SW 1271 (cell line): ENCODE measurements at places on chromosomes 6 and 20.

- no peak for DNase-seq
These were observed 59.5 kb downstream of the RAMACL start for GRCh38 chr6:166526937-166527336.

GRCh38 chr6:77834591-77834996 is 181.8 kb downstream of the MEI4 start:
- DNase-seq, result no peak

GRCh38 chr6:127222418-127222817 is 44.2 kb upstream of the RNF146 start:
- no peak for DNase-seq

DNA sequence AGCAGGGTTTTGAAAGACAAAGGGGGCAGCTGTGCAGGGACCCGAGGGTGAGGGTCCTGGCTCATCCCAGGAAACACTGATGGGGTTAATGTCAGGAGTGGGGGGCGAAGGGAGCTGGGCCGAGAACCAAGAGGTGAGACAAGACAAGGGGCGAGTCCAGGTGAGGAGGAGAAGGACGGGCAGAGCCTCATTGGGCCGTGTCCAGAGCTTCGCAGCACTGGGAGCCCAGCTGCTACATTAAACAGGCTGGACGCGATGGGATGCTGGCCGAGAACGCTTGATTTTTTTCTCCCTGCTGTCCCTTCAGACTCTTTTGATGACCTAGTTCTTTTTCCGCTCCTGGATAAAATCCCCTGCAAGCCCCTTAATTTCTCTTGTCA is 172.8 kb upstream of the SNX9 start:
- no peak for DNase-seq

DNA sequence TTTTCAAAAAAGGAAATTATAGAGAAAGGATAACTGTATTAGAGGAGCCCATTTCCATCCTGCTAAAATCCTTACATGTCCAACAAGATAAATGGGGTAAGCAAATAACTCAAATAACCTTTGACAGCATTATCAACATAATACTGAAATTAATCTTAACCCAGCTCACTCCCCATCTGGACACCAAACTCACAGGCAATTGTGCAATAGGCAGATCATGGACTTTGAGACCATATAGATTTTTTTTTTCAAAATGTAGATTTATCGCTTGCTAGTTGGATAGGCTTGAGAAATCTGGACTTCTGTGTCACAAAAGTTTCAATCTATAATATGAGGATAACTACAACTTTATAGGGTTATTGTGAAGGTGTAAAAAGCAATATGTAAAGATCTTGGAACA is 134.4 kb upstream of the ASCC3 start:
- DNase-seq, result no peak

GRCh38 chr6:156191895-156192294 is 585.3 kb upstream of the ARID1B start:
- no peak for DNase-seq

DNA sequence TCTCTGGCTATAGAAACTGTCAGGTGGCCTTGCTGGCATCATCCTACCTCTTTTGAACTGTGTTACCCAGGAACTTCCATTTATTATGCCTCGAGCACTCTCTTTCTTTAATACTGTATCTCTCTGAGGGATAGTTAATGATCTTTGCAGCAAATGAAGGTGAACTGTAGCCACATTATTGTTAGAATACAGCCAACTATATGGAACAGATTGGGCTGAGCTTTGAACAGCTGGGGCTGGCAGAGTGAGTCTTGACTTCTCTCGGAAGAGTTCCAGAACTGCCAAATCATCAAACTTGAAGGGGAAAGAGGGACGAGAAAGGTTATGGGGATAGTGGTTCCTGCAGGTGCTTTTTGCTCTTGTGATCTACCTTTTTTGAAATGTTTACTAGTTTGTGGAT is 237.7 kb downstream of the PRL start:
- DNase-seq, result no peak

DNA sequence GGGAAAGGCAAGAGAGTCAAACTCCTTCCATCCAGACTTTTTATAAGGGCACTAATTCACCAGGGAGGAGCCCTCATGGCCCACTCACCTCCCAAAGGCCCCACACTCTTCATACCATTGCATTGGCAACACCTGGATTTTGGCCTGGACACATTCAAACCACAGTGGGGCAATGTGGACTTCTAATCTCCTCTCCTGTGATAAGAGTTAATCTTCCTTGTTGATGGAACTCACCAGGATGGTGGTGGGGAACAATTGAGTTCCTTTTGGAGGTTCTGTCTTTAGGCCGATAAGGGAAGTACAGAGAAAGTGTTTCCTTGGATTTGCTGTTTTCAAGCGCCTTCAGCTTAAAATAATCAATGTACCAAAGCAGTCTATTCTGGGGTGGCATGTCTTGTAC is 268.7 kb downstream of the CD83 start:
- no peak for DNase-seq

DNA sequence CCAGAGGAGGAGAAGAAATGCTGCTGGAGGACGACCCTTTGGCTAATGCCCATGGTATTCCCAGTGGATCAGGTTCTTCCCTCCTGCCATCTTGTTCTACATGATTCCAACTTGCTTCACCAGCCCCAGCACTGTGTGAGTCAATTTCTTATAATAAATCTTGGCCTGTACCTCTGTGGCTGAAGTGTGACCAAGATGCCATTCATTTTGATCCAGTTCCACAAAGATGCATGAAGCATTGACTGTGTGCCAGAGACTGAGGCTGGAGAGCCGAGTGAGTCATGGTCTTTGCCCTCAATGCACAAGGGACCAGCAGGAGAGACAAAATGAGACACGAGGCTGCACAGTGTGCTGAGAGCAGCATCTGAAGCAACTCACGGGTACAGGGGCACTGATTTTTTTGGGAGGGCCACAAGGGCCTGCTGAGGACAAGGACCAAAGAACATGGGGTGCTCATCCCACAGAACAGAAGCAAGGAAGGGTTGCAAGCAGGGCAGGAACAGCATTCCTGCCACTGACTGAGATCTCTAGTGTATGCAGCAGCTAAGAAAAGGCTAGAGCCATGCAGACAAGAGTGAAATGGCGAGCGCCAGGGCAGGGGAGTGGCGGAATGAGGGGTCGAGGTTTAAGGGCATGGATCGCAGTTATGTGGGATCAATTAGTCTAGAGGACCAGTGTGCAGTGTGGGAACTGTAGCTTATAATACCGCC is 207.0 kb downstream of the THBS2 start:
- DNase-seq, result no peak

GRCh38 chr6:120826253-120826652 is 508.0 kb downstream of the TBC1D32 start:
- DNase-seq, result peak; percentile 1

DNA sequence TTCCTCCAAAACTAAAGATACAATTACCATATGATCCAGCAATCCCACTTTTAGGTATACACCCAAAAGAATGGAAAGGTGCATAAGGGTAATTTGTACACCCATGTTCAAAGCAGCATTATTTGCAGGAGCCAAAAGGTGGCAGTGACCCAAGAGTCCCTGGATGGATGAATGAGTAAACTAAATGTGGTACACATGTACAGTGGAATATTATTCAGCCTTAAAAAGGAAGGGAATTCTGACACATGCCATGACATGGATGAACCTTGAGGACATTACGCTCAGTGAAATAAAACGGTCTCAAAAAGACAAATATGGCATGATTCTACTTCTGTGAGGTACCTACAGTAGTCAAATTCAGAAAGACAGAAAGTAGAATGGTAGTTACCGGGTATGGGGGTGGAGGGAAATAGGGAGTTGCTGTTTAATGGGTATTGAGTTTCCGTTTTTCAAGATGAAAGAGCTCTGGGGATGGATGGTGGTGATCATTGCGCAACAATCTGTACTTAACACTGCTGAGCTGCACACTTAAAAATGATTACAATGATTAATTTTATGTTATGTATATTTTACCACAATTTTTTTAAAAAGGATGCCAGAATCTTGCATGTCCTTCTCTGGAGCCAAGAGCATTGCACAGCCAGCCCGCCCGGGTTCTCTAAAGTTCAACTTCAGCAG is 518.9 kb upstream of the JARID2 start:
- no peak for DNase-seq

DNA sequence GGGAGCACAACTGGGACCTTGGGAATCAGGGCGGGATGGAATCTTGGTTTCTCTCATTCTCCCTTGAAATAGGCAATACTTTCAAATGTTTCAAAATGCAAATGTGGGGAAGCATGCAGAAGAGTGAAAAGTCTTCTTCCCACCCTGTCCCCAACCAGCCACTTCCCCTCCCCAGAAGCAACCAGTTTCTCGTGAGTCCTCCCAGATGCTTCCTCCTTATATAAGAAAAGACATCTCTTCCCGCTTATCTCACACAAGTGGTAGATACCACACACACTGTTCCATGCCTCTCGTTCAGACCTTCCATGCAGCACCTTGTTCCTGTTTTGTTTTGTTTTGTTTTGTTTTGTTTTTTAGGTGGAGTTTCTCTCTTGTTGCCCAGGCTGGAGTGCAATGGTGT is 25.1 kb downstream of the HCK start:
- DNase-seq, result no peak

DNA sequence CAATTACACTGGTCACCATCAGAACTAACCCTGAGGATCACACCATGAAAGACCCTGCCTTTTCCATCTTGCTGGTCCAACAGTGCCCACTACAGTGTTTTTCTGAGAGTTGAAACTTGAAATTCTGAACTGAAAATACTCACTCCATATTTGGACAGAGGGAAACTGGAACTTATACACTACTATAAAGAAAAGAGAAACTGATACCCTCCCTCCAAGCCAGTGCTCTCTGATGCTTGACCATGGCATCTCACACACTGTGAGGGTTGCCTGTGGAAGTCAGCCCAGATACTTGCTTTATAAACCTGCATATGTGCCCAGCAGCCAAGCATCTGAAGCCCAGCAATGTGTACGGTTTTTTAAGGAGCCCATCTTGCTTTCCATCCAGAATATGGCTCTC is 108.7 kb downstream of the FOXA2 start:
- no peak for DNase-seq

GRCh38 chr6:36123270-36124139 is 6.8 kb upstream of the MAPK13 start:
- DNase-seq, result peak; percentile 60

DNA sequence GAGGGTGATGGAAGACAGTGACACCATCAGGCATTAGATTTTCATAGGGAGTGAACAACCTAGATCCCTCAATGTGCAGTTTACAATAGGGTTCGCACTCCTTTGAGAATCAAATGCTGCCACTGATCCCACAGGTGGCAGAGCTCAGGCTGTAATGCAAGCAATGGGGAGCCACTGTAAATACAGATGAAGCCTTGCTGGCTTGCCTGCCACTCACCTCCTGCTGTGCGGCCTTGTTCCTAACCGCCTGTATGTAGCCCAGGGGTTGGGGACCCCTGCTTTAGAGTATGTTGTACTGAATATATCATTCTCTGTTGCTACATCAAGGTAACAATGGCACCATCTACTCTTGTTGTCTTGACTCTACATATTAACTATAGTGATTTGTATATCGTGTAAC is 37.1 kb downstream of the TPD52L1 start:
- no peak for DNase-seq

GRCh38 chr6:167336844-167337630 is 12.2 kb downstream of the TTLL2 start:
- DNase-seq, result no peak

- DNase-seq, result peak; percentile 4
These were observed 690 bp downstream of the IFNGR1 start for GRCh38 chr6:137218473-137218916.

GRCh38 chr20:53609491-53610445 is 16.1 kb upstream of the ZNF217 start:
- no peak for DNase-seq

DNA sequence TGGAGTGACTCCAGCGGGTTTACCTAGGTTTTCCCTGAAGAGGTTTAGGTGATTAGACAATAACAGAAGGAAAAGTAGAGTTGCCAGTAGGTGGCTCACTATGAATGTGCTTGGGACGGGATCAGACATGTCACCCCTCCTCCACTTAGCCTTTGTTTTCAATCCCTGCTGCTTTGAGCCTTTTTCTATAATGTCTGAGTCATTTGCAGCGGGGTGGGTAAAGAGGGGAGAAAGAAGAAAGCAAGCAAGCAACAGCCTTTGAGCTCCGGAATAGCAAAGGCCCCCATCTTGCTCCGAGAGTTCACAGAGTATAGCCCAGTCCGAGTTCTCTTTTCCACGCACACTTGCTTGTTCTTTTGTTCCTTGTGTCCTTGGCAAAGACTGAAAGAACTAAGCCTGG is 129.1 kb downstream of the PACRG start:
- DNase-seq, result peak; percentile 4

- DNase-seq, result no peak
These were observed 1.4 kb upstream of the LRRN4 start for GRCh38 chr20:6055161-6055783.

GRCh38 chr6:87742106-87742505 is 40.1 kb upstream of the AKIRIN2 start:
- no peak for DNase-seq

DNA sequence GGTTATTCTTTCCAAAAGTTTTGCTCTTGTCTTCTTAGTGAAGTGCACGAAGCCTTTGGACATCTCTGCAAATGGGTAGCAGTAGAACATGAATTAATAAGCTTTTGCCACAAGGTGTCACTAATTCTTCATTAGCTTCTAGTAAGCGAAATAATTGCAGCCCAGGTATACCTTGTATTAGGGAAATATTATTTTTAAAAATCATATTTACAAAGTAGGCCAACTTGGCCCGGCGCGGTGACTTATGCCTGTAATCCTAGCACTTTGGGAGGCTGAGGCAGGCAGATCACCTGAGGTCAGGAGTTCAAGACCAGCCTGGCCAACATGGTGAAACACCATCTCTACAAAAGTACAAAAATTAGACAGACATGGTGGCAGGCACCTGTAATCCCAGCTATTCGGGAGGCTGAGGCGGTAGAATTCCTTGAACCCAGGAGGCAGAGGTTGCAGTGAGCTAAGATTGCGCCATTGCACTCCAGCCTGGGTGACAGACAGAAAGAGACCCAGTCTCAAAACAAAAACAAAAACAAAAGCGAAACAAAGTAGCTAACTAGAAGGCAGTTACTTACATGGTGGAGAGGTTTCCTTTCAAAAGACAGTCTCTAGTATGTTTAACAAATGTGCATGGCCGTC is 8.8 kb upstream of the RSPH3 start:
- DNase-seq, result peak; percentile 9

GRCh38 chr6:4210629-4211419 is 75.4 kb upstream of the ECI2 start:
- DNase-seq, result peak; percentile 45

- DNase-seq, result no peak
These were observed 221.7 kb downstream of the ARHGAP18 start for GRCh38 chr6:129488313-129488712.

GRCh38 chr6:45473121-45473993 is 95.6 kb upstream of the SUPT3H start:
- DNase-seq, result no peak

GRCh38 chr6:53162606-53163005 is 14.0 kb upstream of the GCM1 start:
- DNase-seq, result no peak
